CD4-positive, alpha-beta T cell (primary cell): ENCODE measurements at places on chromosomes 4 and X. TPM values are rescaled to one million over a fixed set of nuclear protein-coding genes. Genes with fewer than 3 reads are reported as not detected.

GRCh38 chr4:3174371-3175338 is 74.3 kb upstream of the MSANTD1 start:
- DNase-seq: no peak
- peaks cover 70% of the 10 kb centered on the region for H3K36me3 ChIP-seq
- no peak overlapping the region for H3K4me3 ChIP-seq

GRCh38 chr4:187903700-187904099 is 91.9 kb upstream of the ZFP42 start:
- no peaks in the 10 kb centered on the region for H3K27me3 ChIP-seq
- no peaks in the 10 kb centered on the region for H3K4me1 ChIP-seq
- no peak overlapping the region for H3K4me3 ChIP-seq
- no peaks in the 10 kb centered on the region for H3K36me3 ChIP-seq

GRCh38 chrX:118865231-118865630 is 41.6 kb downstream of the ZCCHC12 start:
- no peak overlapping the region for H3K27ac ChIP-seq
- no peaks in the 10 kb centered on the region for H3K36me3 ChIP-seq
- DNase-seq: no peak
- no peak overlapping the region for H3K4me3 ChIP-seq
- no peaks in the 10 kb centered on the region for H3K27me3 ChIP-seq
- no peaks in the 10 kb centered on the region for H3K4me1 ChIP-seq

GRCh38 chr4:117971403-117971802 is 62.9 kb upstream of the NDST3 start:
- no peaks in the 10 kb centered on the region for H3K36me3 ChIP-seq
- DNase-seq: no peak
- H3K27me3 ChIP-seq: no peaks in the 10 kb centered on the region
- no peaks in the 10 kb centered on the region for H3K4me1 ChIP-seq

DNA sequence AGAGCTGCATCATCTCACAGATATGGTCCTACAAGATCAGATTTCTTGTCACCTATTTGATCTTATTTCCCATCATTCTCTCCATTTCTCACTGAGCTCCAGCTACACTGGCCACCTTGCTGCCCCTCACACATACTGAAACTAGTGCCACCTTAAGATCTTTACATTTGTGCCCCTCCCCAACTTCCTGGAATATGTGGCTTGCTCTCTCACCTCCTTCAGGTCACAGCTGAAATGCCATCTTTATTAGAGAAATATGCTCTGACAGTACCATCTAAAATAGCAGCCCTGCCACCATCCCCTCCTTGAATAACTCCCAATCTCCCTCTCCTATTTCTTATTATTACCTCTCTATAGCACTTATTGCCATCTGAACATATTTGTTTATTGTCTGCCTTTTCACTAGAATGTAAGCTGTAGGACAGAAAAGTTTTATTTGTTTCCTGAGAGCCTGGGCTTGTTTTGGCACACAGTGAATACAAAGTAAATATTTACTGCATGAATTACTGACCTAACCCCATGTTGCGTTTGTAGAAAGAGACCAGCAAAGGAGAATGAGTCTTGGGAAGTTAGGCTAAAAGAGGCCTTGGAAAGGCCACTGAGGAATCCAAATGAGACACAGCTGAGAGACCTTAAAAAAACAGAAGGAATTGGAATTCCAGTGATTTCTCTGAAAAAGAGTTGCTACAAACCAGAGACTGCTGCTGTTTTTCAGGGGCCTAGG is 22.7 kb downstream of the DYNLT3 start:
- no peak overlapping the region for H3K27ac ChIP-seq
- H3K27me3 ChIP-seq: no peaks in the 10 kb centered on the region
- DNase-seq: no peak

DNA sequence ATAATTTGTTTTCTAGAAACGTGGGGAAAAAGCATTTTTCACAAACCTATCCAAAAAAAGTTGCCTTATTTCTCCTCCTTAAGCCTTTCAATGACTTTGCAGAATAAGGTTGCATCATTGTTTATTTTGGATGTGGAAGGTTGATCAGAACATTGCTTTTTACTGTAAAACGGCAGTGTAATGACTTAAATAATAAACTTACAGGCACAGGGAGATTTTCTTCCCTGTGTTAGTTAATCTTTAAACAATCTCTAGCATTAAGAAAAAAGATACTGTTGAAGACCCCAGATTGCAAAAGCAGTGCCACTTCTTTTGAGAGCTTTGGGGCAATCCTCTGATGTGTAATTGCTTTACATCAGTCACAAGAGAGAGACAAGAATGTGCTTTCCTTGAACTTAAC is 153.4 kb downstream of the ARX start:
- no peaks in the 10 kb centered on the region for H3K27me3 ChIP-seq
- H3K36me3 ChIP-seq: no peaks in the 10 kb centered on the region
- H3K4me1 ChIP-seq: no peaks in the 10 kb centered on the region
- DNase-seq: no peak

GRCh38 chrX:153928846-153929245 is 2.8 kb upstream of the ARHGAP4 start:
- peaks cover 44% of the 10 kb centered on the region for H3K4me1 ChIP-seq
- H3K27me3 ChIP-seq: no peaks in the 10 kb centered on the region
- peaks cover 16% of the 10 kb centered on the region for H3K36me3 ChIP-seq
- no peak for DNase-seq
- peak overlapping the region; percentile 39 for H3K4me3 ChIP-seq

GRCh38 chrX:154032653-154033052 is 13.0 kb upstream of the IRAK1 start:
- peaks cover 19% of the 10 kb centered on the region for H3K4me1 ChIP-seq
- no peak overlapping the region for H3K27ac ChIP-seq
- peaks cover 50% of the 10 kb centered on the region for H3K36me3 ChIP-seq
- no peak overlapping the region for H3K4me3 ChIP-seq
- no peaks in the 10 kb centered on the region for H3K27me3 ChIP-seq

GRCh38 chr4:8112036-8112576 is 46.5 kb downstream of the ABLIM2 start:
- no peak overlapping the region for H3K4me3 ChIP-seq
- H3K27me3 ChIP-seq: no peaks in the 10 kb centered on the region
- DNase-seq: no peak
- H3K4me1 ChIP-seq: peaks cover 2% of the 10 kb centered on the region

GRCh38 chr4:145829629-145830395 is 108.8 kb downstream of the ZNF827 start:
- H3K27ac ChIP-seq: no peak overlapping the region
- no peak for DNase-seq
- H3K36me3 ChIP-seq: no peaks in the 10 kb centered on the region
- no peak overlapping the region for H3K4me3 ChIP-seq

- no peak for DNase-seq
- no peaks in the 10 kb centered on the region for H3K27me3 ChIP-seq
- no peak overlapping the region for H3K4me3 ChIP-seq
- H3K36me3 ChIP-seq: no peaks in the 10 kb centered on the region
Measured at GRCh38 chrX:127708155-127708554, 344.0 kb downstream of the ACTRT1 start.

DNA sequence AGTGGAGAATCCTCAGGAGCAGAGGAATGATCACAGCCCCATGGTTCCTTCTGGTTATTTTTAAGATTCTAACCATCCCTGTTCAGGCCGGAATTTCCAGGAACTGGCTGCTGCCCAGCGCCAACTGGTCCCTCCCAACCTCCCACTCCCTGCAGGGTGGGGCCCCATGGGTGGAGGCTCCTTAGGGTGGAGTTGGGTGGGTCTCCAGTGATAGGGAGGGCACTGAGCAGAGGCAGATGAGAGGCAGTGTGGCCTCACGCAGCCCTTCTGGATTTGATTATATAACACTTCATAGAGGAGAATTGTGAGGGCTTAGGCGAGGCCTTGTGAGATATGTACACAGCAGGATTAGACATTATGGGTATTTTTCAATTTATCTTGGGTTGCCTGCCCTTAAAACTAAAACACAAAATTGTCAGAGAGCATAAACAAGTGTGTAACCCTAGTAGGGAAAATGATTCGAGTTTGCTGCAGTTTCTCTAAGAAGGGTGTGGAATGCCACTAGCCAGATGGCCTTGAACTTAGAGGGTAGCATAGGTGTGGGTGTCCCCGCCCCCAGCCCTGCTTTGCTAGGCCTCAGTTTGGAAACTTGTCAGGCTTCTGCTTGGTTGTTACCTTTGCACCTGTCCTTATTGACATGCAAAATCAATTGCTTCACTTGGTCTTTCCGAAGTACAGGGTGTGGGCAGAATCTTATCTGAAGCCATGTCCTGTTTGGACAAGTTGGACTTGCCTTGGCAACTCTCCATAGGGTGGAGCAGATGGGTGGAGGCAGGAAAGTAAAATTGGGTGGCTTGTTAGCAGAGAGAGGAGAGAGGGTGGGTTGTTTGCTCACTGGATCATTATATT is 9.4 kb downstream of the KLF3 start:
- H3K4me1 ChIP-seq: peaks cover 84% of the 10 kb centered on the region
- H3K36me3 ChIP-seq: peaks cover 16% of the 10 kb centered on the region
- peak overlapping the region; percentile 71 for H3K27ac ChIP-seq
- no peak for DNase-seq
- H3K27me3 ChIP-seq: no peaks in the 10 kb centered on the region

- no peaks in the 10 kb centered on the region for H3K27me3 ChIP-seq
- no peak overlapping the region for H3K4me3 ChIP-seq
- no peaks in the 10 kb centered on the region for H3K4me1 ChIP-seq
- DNase-seq: no peak
Measured at GRCh38 chr4:55008166-55009056, 117.0 kb downstream of the KDR start.

DNA sequence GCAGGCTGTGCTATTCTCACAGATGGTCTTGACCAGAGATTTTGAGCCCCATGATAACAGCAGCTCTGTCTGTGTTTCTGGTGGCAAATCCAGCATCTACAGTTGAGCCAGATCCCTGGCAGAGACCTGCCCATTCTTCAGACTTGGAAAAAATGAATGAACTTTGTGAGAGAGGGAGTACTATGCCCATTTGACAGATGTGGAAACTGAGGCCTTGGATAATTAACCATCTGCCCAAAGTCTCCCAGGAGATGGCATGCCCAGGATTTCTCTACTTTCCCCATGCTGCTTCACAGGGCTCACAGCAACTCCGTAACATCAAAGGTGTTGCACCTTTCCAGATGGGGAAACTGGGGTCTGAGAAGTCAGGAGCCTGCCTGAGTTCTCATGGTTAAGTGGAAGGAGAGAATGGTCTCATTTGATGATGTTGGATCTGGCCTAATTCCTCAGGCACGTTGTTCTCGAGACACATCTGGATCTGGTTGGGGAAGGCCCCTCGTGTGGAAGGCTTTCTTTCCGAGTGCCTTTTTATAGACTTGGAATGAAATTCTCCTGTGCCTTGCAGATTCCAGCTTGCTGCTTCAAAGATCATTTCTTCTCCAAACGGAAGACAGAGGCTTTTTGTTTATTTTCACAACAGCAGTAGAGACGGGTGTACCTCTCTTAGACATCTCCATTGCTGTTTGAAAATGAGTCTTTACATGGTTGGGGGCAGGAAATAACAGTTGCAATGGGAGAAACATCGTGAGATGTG is 73.3 kb upstream of the STX18 start:
- DNase-seq: no peak
- no peaks in the 10 kb centered on the region for H3K36me3 ChIP-seq
- no peaks in the 10 kb centered on the region for H3K4me1 ChIP-seq
- no peak overlapping the region for H3K4me3 ChIP-seq
- no peaks in the 10 kb centered on the region for H3K27me3 ChIP-seq
- H3K27ac ChIP-seq: no peak overlapping the region

GRCh38 chr4:1178300-1179088 is 6.1 kb upstream of the SPON2 start:
- H3K36me3 ChIP-seq: no peaks in the 10 kb centered on the region
- H3K4me3 ChIP-seq: no peak overlapping the region
- DNase-seq: no peak
- H3K27ac ChIP-seq: no peak overlapping the region

DNA sequence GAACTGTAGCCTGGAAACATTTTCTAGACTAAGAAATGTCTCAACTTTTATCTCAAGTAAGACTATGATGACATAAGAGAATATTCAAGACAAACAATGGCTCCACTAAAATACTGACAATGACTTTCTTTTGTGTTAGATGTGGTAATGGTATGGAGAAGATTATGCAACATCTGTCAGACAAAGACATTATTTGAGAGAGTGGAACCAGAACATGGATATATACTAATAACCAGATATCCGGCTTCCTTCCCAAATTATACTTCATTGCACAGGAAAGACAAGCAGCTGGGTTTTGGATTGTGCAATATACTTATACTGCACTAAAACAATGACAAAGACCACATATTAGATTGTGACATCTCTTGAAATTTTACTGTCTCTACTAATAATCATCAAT is 290.8 kb upstream of the GIMD1 start:
- no peaks in the 10 kb centered on the region for H3K27me3 ChIP-seq
- H3K4me1 ChIP-seq: no peaks in the 10 kb centered on the region
- DNase-seq: no peak
- no peaks in the 10 kb centered on the region for H3K36me3 ChIP-seq
- no peak overlapping the region for H3K27ac ChIP-seq

GRCh38 chr4:152236519-152237056 is 299.3 kb downstream of the FBXW7 start:
- no peak for DNase-seq
- H3K36me3 ChIP-seq: no peaks in the 10 kb centered on the region
- no peaks in the 10 kb centered on the region for H3K27me3 ChIP-seq
- H3K4me1 ChIP-seq: no peaks in the 10 kb centered on the region

DNA sequence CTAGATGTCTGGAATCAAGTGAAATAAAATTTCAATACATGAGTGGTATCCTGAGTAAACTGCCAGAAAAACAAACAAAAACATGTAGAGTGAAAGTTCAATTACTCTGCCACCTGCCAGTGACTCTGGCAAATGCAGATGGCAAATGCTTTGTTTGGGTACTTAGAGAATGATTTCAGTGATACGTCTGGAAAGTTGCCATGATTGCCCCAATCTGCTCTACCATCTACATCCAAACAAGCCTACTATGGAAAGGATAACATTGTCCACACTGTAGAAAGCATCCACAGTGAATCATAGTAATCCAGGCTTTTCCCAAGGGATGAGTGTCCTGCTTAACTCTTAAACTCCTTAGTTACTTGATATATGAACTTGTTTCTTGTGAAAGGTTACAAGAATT is 3.4 kb downstream of the SPATA4 start:
- DNase-seq: no peak
- H3K4me3 ChIP-seq: no peak overlapping the region

GRCh38 chr4:2925931-2926860 is 37.0 kb downstream of the NOP14 start:
- H3K4me3 ChIP-seq: no peak overlapping the region
- peaks cover 82% of the 10 kb centered on the region for H3K36me3 ChIP-seq
- DNase-seq: no peak
- H3K27ac ChIP-seq: no peak overlapping the region
- no peaks in the 10 kb centered on the region for H3K27me3 ChIP-seq

DNA sequence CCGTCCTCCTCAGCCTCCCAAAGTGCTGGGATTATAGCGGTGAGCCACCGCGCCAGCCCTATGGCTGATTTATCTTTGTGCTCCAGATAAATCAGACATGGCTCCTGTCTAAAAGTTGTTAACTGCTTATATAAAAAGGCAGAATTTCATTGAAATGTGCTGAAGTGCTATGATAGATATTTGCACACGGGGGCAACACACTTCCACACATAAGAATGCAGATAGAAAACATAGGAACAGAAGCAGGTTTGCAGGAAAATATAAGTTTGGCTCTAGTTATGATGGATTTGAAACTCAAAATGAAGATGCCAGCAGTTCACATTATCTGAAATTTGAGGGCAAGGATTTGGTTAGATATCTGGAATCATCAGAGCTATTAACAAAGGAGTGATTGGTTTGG is 163.1 kb upstream of the SLITRK2 start:
- H3K36me3 ChIP-seq: no peaks in the 10 kb centered on the region
- no peaks in the 10 kb centered on the region for H3K4me1 ChIP-seq
- DNase-seq: no peak
- H3K27ac ChIP-seq: no peak overlapping the region
- no peak overlapping the region for H3K4me3 ChIP-seq
- H3K27me3 ChIP-seq: no peaks in the 10 kb centered on the region

The UGT2B11 gene
- total RNA-seq: not detected

The CT83 gene
- not detected for total RNA-seq

The RHOXF1 gene
- 0.45 TPM for total RNA-seq

The ARHGAP24 gene
- total RNA-seq: 0.53 TPM

The VCX gene
- not detected for total RNA-seq

The SCRG1 gene
- not detected for total RNA-seq

The CYTL1 gene
- total RNA-seq: not detected
